Activated CD4-positive, alpha-beta T cell treated with anti-CD3 and anti-CD28 coated beads for 4 hours (primary cell): ENCODE measurements at places on chromosomes 7 and 10.

DNA sequence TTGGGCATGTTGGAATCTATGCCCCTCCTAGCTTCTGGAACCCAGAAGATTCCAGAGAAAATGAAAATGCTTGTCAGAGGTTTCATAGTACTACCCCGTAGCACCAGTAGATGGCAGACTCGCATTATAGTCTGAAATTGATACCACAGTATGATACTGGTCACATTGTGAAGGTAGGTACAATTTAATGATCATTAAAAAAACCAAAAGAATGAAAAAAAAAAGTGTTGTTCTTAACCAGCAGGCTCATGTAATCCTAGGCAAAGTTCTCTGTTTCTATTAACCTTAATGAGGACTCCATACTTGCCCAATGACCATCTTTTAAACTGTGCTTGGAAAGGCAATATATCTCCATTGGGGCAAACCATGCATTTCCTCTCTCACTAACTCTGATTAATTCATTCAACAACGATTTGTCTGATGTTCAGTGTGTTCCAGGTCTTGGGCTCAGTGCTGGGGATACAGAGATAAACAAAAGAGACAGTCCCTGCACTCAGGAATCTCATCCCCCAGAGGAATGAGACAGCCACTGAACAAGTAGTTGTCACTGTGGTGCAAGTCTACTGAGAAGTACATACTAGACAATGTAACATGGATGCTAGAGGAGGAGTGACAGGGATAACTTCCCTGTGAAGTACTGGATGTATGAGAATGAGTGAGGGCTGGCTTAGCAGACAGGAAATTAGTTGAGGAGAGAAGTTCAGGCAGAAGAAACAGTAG, 223.5 kb upstream of the PHYHIPL start:
- DNase-seq = no peak

DNA sequence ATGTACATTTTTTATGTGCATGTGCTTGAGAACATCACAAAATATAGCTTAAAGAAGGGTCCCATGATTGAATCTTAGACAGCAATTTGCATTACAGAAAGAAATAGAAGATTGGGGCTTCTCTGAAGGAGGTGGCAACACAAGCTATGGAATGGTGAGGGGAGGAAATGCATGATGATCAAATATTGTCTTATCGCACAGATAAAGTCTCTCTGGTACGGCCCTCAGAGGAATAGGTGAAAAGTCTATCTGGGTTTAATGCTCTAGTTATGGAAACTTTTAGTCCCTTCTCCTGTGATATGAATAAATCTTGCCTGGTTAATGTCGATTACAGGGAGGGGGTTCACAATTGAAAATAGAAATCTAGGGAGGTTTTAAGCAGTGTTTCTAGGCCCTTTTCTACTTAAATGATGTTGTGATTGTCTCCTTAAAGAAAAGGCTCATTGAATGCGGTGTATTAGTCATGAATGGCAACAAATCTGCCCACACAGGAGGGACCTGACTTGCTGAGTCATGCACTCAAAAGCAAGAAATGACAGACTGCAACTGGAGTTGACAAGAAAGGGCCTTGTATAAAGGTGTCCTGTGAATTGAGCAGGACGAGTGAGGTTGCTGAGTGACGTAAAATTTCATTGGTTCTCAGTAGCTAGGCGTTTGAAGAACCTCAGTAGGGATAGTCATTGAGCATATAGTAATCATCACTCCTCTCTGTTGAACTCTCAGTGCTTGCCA, 133.4 kb upstream of the CSTF2T start:
- DNase-seq = no peak

DNA sequence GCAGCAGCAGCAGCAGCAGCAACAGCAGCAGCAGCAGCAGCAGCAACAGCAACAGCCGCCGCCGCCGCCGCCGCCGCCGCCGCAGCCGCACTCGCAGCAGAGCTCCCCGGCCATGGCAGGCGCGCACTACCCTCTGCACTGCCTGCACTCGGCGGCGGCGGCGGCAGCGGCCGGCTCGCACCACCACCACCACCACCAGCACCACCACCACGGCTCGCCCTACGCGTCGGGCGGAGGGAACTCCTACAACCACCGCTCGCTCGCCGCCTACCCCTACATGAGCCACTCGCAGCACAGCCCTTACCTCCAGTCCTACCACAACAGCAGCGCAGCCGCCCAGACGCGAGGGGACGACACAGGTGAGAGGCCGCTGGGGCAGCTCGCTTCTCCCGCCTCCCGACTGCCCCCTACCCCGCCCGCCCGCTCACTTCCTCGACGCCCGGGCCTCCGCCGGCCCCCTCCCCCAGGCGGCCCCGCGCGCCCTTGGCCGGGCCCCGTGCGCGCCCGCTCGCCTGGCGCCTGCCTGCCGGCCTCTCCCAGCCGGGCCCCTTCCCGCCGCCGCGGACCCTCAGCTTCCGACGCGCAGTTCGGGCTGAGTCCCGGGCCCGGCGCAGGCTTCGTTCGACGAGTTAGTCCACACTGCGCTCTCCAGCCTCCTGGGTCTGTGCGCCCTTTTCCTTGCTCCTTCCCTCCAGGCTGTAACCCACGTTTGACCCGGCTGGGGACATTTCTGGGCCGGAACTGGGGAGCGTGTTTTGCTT, 882 bp downstream of the DLX6 start:
- DNase-seq = no peak

- no peak for DNase-seq
These were observed 176.9 kb downstream of the LRRC4 start for GRCh38 chr7:127854383-127854782.

DNA sequence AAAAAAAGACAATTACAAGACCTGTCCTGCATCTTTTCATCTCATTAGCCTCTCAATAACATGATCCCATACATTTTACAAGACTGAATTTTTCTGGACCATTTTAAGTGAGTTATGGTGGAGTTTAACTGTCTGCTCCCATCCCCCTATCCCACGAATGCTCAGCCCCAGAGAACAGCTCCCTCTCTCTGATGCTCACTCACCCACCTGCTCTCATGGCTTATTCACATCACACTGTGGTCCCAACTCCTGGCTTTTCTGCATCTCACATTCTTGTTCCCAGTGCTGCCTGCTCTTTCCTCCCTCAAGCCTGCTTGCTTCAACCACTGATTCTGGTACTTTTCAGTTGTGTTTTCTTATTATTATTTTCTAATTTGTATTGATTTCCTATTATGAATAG, 20.4 kb upstream of the CCSER2 start:
- no peak for DNase-seq

- DNase-seq = peak; percentile 15
These were observed at the start of the genes DYDC1 and DYDC2 for GRCh38 chr10:80356563-80356988. DYDC1 (minus strand) TSS chr10:80356755; CDS start chr10:80352601, 4,154 bp downstream. DYDC2 (plus strand) TSS chr10:80356781; CDS start chr10:80362444, 5,663 bp downstream.

GRCh38 chr7:91630581-91631380, 249.7 kb downstream of the MTERF1 start:
- DNase-seq = no peak

DNA sequence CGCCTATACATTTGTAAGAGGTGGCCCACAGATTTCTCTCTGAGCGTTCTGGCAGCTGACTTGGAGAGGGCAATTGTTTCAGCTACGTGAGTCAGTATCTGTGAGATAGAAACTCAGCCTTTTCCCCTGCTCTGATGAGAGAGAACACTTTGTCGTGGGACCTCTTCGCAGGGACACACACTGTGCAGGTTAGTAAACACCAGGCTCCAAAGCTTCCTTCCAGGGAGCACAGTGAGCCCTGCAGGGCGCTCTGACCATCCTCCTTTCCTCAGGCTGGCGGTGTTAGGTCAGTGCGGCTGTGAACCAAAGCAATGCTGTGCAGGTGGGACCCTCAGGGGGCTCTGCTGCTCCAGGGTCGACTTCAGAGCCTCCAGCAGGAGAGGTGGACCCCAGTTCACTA, 152.2 kb upstream of the TCF7L2 start:
- DNase-seq = no peak
